A549 treated with GW870086 at 1 μM for 4 hours (cell line): ENCODE measurements at places on chromosomes 7 and 10. TPM values are rescaled to one million over a fixed set of nuclear protein-coding genes. Genes with fewer than 3 reads are reported as not detected.

Gene WBP1L
- 22.9 to 30.2 TPM (median 27.6 TPM) in 5 replicates for total RNA-seq

Gene SPDYE9
- not detected in 5 replicates for total RNA-seq

Gene MIOS
- 16.8 to 20.3 TPM (median 18.9 TPM) in 5 replicates for total RNA-seq

Gene C10orf88
- total RNA-seq = 5.7 to 10.3 TPM (median 9.8 TPM) in 5 replicates

Gene DLX5
- not detected in 5 replicates for total RNA-seq

Gene OPN1SW
- not detected in 5 replicates for total RNA-seq

Gene PBLD
- 1.9 to 4.7 TPM (median 3.0 TPM) in 5 replicates for total RNA-seq

Gene SLC13A1
- total RNA-seq = not detected in 5 replicates

Gene TMEM26
- 0.06 to 0.31 TPM (median 0.12 TPM) in 4 of 5 replicates, not detected in the other for total RNA-seq

Gene EPHB6
- total RNA-seq = 0.35 to 0.98 TPM (median 0.57 TPM) in 5 replicates

Gene UPP1
- total RNA-seq = 72.7 to 110 TPM (median 85.7 TPM) in 5 replicates

Gene INA
- total RNA-seq = 20.9 to 29.2 TPM (median 23.3 TPM) in 5 replicates

Gene LIPJ
- total RNA-seq = not detected in 5 replicates

Gene CYP2C19
- 0.05 TPM in 1 of 5 replicates, not detected in the others for total RNA-seq

Gene ZNF804B
- total RNA-seq = not detected in 5 replicates

Gene LEP
- total RNA-seq = not detected in 5 replicates

Gene ABCA13
- total RNA-seq = 0.02 to 0.09 TPM (median 0.06 TPM) in 5 replicates

Gene CPA1
- not detected in 5 replicates for total RNA-seq

Gene SLC13A4
- total RNA-seq = not detected in 5 replicates

Gene CPA4
- total RNA-seq = 3.2 to 5.4 TPM (median 4.7 TPM) in 5 replicates

Gene IFIT1B
- total RNA-seq = not detected in 5 replicates

Gene FAM185A
- total RNA-seq = 5.8 to 7.0 TPM (median 6.5 TPM) in 5 replicates

Gene DPYSL4
- total RNA-seq = 15.5 to 18.8 TPM (median 18.5 TPM) in 5 replicates

Gene WEE2
- not detected in 5 replicates for total RNA-seq

Gene ZNF518A
- 4.4 to 8.2 TPM (median 6.8 TPM) in 5 replicates for total RNA-seq

Gene CYP2C8
- total RNA-seq = not detected in 5 replicates
